ENCODE measurements at places on chromosomes 1 and 21.

- DNase-seq, result no peak
Observed at GRCh38 chr1:6515771-6516170, 24.3 kb upstream of the PLEKHG5 start.

DNA sequence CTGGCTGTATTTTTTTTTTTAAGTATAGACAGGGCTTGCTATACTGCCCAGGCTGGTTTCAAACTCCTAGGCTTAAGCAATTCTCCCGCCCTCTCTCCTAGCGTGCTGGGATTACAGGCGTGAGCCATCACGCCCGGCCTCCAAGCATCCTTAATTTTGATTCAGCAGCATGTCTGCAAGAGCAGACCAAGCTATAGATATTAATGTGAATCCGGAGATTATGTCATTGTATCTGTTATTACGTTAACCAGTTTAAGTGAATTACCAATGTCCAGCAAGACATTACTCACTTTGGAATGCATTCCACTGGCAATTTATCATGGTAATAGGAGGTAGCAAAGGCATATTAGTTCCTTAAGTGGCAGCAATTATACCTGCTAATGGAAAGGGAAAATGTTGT is 179.7 kb downstream of the CHRM3 start:
- DNase-seq, result no peak

GRCh38 chr1:213333121-213333520 is 282.1 kb downstream of the RPS6KC1 start:
- no peak for DNase-seq

DNA sequence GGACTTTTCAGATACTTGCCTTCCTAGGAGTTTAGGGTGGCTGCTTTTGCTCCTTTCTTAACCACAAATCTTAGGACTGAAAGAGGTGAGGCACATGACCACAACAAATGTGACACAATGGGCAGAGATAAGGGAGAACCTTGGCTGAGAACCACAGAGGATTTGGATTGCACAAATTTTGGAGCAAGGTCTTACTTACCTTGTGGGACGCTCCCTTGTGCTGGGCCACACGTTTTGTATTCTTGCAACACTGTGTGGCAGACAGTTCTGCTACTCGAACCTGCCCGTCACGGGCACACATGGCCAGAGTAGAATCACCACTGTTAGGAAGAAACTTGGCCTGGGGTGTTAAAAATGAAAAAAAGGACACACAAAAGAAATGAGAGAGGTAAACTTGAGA is 23.9 kb downstream of the DCAF8 start:
- no peak for DNase-seq

GRCh38 chr1:89705901-89706699 is 73.2 kb downstream of the LRRC8C start:
- DNase-seq, result no peak

GRCh38 chr1:61825393-61825792 is 83.1 kb downstream of the PATJ start:
- no peak for DNase-seq

DNA sequence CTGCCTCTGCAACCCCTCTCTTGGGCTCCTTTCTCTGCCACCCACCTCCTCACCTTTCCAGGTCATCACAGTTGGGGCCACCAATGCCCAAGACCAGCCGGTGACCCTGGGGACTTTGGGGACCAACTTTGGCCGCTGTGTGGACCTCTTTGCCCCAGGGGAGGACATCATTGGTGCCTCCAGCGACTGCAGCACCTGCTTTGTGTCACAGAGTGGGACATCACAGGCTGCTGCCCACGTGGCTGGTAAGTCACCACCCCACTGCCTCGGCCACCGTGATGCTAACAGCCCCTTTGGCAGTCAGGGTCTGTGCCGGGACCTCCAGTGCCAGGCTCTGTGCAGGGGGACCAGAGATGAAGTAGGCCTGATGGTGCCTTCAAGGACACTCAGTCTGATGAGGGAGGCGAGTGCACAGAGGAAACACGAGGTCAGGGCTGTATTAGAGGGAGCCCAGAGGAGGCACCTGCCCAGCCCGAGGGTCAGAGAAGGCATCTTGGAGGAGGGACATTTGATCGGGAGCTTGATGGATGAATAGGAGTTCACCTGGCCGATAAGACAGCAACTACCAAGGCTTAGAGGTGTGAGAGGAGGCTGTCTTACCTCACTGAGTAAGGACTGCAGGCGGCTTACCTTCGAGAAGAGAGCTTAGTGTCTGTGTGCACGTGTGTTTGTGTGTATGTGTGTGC is 18.1 kb downstream of the PCSK9 start:
- DNase-seq, result no peak

DNA sequence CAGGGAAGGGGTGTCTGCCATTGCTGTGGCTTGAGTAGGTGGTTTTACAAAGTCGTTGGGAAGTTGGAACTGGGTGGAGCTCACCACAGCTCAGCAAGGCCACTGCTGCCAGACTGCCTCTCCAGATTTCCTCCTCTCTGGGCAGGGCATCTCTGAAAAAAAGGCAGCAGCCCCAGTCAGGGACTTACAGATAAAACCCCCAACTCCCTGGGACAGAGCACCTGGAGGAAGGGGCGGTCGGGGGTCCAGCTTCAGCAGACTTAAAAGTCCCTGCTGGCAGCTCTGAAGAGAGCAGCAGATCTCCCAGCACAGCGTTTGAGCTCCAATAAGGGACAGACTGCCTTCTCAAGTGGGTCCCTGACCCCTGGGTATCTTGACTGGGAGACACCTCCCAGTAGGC is 124.2 kb downstream of the LHX8 start:
- no peak for DNase-seq

DNA sequence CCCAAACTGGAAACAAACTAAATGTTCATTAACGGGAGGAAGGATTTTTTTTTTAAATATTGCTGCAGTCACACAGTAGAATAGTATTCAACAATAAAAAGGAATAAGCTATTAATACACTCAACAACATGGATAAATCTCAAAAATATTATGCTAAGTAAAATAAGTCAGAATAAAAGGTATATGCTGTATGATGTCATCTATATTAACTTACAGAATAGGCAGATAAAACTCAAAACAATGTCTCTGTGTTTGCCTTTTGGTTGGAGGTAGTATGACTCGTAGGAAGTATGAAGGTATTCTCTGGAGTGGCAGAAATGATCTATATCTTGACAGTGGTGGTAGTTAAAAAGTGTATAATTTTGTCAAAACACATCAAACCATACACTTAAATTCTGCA is 6.1 kb upstream of the ST6GALNAC5 start:
- no peak for DNase-seq

DNA sequence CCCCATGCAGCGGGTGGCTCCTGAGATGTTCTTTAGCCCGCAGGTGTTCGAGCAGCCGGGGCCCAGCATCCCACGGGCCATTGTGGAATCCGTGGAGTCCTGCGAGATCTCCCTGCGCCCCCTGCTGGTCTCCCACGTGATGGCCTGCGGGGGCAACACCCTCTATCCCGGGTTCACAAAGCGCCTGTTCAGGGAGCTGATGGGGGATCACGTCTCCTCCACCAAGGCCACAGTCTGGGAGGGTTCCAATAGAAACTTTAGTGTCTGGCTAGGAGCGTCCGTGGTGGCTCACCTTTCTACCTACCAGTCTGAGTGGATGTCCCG is 71.0 kb downstream of the ACTL8 start:
- DNase-seq, result no peak

DNA sequence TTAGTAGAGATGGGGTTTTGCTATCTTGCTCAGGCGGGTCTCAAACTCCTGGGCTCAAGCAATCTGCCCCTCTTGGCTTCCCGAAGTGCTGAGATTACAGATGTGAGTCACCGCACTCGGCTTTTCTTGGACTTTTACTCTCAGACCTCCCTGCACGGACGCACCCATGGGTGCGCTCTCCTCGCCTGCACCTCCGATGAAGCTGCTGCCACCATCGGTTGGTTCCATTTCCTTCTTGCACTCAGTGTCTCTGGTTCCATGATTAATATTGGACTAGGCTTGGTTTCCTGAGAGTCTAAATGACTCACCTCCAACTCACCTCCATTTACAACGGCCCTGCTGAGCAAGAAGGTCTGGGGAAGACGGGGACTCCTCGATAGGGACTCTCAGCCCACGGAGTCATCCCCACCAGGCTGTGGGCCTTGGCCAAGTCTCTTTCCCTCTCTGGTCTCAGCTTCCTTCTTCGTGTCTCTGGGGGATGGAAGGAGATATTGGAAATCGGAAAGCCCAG is 6.7 kb upstream of the TNFRSF8 start:
- DNase-seq, result no peak

DNA sequence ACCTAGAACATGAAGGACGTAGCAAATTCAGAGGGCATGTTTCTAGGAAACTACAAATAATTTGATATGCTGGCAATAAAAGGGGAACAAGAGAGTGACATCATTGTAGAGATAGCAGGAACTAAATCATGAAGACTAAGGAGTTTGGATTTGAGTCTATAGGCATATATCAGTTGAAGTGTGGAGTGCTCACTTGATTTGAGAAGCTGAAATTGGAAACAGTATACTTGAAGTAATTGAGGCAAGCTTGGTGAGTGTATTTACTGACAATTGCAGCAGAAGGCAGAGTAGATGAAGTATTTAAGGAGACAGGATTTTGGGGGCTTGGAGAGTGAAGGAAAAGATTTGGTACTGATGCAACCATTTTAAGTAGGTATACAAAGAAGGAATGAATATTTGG is 6.4 kb upstream of the TMCO2 start:
- DNase-seq, result no peak

GRCh38 chr1:51741121-51741681 is 124.3 kb downstream of the OSBPL9 start:
- no peak for DNase-seq

DNA sequence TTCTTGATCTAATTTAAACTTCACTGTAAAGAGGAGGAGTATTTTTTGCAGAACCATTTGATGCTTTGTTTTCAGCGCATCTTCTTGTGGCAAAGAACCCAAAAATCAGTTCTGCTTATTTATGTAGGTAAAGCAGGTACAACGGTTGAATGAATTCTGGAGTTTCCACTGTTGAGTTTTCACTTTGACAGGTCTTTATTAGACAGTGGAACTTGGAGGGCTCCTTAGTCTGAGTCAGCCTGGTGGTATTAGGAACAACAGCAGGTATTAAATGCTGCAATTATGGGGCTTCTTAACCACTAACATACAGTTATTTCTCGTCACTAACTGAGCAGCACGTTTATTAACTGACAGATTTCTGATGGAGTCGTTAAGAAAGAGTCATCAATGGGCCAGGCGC is 1.2 kb downstream of the LRIG2 start:
- DNase-seq, result no peak

DNA sequence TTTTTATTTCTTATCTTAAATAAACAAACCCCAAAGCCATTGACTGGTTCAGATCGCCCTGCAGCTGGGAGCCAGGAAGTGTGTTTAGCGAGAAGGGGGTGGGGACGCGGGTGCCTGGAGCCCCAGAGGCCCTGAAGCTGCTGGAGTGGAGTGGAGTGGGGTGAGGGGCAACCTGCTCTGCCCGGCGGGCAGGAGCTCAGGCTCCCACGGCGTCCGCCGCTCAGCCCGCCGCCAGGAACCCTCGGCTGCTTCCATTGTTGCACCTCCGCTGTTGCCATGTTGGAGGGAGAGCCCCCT is 673 bp downstream of the PIK3C2B start:
- DNase-seq, result no peak

DNA sequence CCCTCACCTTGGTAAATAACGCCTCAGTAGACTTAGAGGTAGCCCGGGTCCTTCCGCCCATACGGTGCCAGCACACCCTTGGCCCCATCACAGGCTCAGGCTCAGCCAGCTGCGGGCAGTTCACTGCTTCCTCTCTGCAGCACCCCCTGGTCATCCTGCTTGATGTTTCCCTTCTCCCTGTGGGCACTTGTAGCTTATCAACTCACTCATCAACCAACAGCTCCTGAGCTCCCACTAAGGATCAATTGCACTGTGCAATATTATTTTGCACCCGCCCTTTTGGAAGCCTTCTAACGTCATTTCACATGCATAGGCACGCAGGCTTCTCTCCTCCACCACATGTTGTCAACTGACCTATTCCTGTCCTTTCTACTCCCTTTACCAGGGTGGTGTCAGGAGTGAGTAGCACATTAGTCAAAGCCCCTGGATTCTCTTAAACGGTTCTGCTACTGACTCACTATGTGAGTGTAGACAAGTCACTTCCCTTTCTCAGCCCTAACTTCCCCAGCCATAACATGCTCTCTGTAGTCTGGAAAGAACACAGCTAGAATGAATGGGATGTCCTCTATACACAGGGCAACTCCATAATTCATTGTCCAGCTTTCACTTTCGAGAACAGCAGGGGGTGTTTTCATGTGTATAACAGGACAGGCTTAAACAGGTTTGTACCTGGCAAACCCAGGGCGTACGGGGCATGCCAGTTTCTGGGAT is 47.1 kb upstream of the IRF2BP2 start:
- no peak for DNase-seq

DNA sequence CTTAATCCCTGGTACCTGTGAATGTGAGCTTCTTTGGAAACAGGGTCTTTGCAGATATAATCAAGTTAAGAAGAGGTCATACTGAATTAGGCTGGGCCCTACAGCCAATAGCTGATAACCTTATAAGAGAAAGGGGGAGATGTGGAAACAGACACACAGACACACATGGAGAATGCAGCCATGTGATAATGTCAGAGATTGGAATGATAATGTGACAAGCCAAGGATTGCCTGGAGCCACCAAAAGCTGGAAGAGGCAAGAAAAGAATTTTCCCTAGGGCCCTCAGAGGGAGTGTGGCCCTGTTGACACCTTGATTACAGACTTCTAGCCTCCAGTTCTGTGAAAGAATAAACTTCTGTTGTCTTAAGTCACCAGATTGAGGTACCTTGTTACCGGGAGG is 114.5 kb upstream of the SOD1 start:
- DNase-seq, result no peak

GRCh38 chr1:222239130-222239529 is 308.8 kb downstream of the HHIPL2 start:
- no peak for DNase-seq

DNA sequence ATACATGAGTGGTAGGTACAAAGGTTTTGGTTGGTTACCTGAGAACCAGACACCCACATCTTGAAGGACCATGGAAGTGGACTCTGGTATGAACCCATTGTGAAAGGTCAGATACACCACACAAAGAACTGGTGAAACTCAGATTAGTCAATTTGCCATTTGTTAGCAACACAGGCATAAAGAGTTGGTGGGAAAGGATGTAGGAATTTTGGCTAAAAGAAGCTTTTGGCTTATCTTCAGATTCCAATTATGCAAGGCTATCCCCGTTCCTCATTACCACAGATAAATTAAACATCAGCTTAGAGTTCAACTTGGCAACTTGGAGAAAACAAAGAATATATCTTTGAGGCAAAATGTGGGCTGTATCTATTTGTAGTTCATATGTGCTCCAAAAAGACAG is 87.0 kb upstream of the IRF2BP2 start:
- no peak for DNase-seq

DNA sequence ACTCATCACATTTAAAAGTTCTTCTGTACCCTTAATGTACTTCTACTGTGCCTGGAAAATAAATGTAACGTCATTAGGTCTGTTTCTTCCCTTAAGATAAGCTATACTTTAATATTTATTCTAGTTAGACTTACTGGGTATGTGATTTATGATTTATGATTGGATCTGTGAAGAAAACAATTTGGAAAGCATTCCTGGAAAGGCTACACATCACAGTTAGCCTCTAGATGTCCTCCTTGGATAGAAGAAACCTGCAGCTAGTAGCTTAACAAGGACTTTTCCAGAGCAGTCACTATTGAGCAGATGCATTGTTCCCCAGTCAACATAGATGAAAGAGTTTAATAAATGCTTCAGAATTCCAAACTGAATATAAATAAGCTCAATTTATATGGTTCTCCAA is 22.2 kb upstream of the ABL2 start:
- no peak for DNase-seq
